ENCODE measurements at places on chromosomes 1 and 21. TPM values are rescaled to one million over a fixed set of nuclear protein-coding genes. Genes with fewer than 3 reads are reported as not detected.

DNA sequence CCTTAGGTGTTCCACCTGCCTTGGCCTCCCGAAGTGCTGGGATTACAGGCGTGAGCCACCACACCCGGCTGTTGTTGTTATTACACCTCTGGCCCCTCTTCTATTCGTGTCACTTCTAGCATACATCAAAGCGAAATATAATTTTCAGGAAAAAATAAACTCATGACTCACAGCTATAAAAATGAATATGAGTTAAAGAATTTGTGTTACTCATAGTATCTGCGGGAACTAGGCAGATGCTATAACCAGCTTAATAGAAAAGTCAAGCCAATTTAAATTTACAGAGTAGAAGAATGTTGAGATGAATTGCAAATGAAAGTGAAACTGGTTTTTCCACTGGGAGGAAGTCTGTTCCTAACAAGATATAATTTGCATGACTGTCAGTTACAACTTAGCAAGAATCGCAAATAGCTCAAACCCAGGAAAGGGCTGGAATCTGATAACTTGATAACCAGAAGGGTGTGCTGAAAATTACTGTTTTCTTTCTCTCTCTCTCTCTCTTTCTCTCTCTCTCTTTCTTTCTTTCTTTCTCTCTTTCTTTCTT, 11.2 kb downstream of the OR2W3 start:
- DNase-seq: no peak

DNA sequence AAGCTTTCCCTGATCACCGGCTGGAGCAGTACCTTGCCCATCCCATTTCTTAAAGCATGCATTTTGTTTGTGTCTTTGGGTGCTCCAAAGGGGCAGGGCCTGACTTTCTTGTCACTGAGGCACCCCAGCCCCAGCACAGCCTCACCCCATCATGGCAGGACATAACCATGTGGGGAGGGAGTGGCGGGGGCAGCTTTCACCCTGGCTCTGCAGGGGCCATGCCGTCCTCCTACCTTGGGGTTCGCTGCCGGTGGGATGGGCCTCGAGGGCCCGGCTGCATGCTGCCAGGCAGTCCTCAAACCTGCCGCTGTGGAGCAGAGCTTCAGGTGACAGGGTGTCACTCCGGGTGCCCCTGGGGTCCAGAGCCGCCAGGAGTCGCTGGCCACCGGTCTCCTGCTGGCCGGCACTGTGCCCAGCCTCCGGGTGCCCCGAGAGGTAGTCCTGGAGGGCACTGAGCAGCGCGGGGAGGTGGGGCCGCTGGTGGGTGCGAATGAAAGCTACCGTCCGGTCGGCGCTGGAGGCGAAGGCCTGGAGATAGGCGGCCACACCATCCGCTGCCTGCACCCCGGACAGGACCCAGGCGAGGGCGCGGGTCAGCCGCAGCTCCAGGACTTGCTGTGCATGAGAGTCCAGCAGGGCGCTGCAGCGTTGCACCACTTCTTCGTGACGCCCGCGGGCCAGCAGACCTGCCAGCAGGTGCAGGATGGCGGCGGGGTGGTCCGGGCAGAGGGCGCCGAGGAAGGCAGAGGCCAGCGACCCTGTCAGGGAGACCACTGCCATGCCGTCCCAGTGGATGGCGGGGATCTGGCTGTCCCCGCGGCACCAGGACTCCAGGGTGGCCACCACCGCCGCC, 1.5 kb downstream of the TTC34 start:
- DNase-seq: no peak

- DNase-seq: no peak
Observed at GRCh38 chr1:116164604-116165368, 53.6 kb downstream of the MAB21L3 start.

GRCh38 chr1:3703786-3704371, 48.4 kb upstream of the CCDC27 start:
- DNase-seq: no peak

GRCh38 chr21:36513430-36513829, 33.5 kb upstream of the CLDN14 start:
- no peak for DNase-seq

- DNase-seq: no peak
Observed at GRCh38 chr1:234591131-234591530, 18.8 kb downstream of the IRF2BP2 start.

DNA sequence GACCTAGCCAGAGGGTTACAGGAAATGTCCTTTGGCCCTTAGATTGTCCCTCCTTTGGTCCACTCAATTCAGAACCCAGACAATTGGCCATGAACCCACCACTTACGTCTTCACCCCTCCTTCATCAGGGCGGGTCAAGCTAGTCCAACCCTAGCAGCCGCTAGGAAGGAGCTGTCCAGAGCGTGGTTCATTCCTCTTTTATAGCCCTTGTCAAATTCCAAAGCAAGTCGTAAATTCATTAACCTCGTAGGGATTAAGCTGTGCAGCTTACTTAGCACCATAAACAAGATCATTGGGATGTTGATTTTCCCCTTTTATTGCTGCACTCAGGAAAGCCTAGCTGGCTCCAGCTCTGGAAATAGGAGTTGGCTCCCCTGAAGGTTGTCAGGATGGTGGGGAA, 90.1 kb downstream of the TMEM53 start:
- no peak for DNase-seq

DNA sequence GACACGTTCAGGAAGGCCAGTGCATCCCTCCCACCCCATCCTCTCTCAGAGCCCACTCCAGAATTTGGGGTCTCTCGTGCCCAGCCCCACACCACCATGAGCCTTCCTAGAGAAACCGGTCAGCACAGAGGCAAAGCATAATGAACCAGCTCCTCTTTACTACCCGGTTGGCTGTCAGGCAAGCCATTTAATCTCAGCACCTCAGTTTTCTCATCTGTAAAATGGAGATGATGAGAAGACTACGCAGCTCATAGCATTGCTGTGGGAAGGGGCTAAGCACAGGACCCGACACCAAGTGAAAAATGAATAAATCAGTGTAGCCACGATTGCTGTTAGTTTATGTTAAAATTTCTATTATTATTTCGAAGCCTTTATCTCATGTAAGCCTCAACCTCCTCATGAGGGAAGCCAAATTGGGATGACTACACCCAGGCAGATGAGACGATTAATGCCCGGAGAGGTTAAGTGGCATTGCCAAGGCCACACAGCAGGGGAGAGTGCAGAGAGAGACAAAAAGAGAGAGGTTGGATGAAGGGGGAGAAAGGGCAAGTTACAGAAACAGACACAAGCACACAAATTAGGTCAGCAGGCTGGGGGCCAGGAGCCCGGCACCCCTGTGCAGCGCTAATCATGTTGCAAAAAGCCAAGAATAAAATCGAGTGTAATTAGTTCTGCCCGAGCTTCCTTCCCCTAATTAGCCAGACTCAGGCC, 25.7 kb downstream of the SDC3 start:
- no peak for DNase-seq

DNA sequence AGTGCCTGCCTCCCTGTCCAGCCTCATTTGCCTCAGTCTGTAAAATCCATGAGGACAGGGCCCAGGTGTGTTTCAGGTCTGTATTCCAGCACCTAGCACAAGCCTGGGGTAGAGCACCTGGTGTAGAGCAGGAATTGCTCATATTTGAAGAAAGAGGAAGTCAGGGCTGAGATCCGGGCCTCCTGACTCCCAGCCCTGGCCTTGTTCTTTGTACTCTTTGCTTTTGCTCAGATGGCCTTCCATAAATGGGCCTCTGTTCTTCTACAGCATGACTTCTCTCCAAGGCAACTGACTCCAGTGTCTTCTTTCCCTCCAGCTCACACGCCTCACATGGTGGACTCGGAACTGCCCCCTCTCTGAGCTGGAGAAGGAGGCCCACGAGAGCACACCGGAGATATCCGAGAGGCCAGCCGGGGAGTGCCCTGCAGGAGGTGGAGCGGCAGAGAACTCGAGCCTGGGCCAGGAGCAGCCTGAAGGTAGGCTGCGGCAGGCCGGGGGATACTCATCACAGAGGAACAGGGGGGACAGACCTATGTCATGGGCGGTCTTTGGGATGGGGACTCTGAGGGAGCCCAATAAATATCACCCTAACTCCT, 19.7 kb downstream of the SLC5A9 start:
- DNase-seq: no peak

DNA sequence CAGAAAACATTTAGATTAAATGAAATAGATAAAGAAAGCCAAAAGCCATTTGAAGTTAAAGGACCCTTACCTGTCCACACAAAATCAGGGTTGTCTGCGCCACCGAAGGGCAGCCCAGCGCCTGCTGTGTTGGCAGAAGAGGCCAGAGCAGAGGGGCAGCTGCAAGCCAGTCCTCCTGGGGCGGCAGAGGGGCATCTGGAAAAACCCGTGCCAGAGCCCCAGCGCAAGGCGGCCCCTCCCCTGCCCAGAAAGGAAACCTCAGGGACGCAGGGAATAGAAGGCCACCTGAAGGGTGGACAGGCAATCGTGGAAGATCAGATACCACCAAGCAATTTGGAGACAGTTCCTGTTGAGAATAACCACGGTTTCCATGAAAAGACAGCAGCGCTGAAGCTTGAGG, 10.7 kb downstream of the NDUFV3 start:
- no peak for DNase-seq

DNA sequence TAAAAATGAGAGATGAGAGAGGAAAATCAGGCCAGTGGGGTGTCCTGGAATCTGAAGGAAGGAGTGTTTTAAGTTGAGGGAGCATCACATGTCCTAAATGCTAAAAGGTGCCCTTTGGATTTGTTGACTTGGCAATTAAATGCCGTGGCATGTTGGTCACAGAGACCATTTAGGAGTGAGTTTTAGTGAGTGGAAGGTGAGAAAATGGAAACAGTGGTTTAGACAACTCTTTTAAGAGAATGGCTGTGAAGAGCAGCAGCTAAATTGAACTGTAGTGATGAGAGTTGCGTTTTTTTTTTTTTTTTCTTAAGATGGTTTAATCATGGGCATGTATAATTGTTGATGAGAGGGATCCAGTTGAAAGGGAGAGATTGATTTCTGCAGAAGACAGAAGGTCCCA, 95.0 kb downstream of the S1PR1 start:
- no peak for DNase-seq

GRCh38 chr1:21280482-21280881, 9.8 kb downstream of the ECE1 start:
- DNase-seq: no peak

- peak; percentile 90 for DNase-seq
Observed at GRCh38 chr1:209527993-209528717, 55.4 kb upstream of the CAMK1G start.

- DNase-seq: peak; percentile 29
Observed at GRCh38 chr1:28208818-28209441, 23.9 kb downstream of the DNAJC8 start.

- DNase-seq: no peak
Observed at GRCh38 chr1:91716339-91716738, 169.6 kb downstream of the TGFBR3 start.

DNA sequence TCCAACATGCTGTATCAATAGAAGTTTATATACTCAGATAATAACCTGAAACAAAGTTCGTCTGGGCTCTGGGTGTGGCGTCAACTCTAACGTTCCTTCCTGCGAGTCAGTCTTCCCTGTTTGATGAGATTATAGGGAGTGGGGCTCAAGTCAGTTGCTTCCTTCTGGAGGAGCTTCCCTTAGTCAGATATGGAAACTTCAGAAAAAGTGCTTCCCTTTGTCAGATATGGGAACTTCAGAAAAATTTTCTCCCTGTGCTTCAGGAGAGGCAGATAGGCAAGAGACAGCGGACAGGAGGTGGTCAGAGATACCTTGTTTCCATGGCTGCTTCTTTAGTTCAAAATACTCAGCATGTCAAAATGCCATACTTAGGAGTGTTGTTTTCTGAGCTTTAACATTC, 51.1 kb upstream of the PRDX6 start:
- DNase-seq: no peak

DNA sequence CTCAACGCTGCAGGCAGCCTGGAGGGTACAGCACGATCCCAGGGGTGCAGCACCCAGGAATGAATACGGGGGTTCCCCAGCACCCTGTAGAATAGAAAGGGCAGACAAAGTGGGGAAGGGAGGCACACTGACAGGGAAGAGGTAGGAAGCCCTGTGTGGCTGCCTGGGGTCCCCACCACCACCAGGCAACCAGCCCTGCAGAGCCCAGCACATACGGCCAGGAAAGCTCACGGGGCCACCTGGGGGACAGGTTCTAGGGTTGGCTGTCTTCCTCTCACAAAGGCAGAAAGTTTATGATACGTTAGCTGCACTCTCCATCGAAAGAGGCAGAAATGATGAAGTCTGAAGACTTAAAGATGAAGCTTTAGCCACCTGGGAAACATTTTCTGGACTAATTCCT, 52.5 kb downstream of the ARHGEF16 start:
- no peak for DNase-seq

GRCh38 chr21:25670726-25671125, 31.7 kb downstream of the JAM2 start:
- DNase-seq: no peak

- DNase-seq: no peak
Observed at GRCh38 chr1:47763591-47764171, 233.5 kb downstream of the TRABD2B start.

DNA sequence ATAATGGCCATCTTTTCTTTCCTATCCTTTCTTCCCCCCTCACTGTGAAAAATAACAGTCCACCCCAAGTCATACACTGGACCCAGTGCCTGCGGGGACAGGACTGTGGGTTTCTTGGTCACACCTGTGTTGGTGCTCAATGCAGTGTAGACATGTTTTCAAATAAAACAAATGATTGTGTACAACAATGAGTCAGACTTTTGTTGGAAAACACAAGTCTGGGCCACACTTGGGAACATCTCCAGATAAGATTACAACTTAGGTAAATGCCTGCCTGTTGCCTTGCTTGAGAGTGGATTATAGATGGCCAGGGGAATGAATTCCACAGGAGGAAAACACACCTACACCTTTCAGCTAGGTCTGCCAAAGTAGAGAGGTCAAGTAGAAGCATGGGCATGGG, 34.1 kb downstream of the PDPN start:
- no peak for DNase-seq

DNA sequence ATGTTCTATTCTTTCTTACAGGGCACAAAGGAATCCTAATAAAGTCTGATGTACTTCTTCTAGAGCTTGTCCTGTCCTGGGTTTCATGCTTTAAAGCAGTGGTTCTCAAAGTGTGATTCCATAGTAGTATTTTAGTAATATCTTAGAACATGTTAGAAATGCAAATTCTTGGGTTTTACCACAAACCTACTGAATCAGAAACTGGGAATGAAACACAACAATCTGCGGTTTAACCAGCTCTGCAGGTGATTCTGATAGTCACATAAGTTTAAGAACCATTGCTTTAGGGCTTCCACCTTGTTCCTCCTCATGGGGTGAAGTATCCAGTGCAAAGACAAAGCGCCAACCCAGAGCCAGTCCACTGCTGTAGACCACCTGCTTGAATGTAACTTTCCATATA, 41.1 kb downstream of the NGF start:
- no peak for DNase-seq

- DNase-seq: no peak
Observed at GRCh38 chr21:44930543-44930981, 9.3 kb upstream of the SLX9 start.

The UBAP2L gene
- 56.4 TPM for total RNA-seq

The ERICH3 gene
- 0.14 TPM for total RNA-seq

The FAM72B gene
- total RNA-seq: 13.4 TPM

The NBPF26 gene
- total RNA-seq: 17.0 TPM

The C1orf210 gene
- total RNA-seq: 2.5 TPM

The SLAMF7 gene
- 0.06 TPM for total RNA-seq

The CELA3A gene
- not detected for total RNA-seq

The FMO2 gene
- total RNA-seq: not detected

The OR2L13 gene
- total RNA-seq: not detected

The FABP3 gene
- 10.2 TPM for total RNA-seq

The CR2 gene
- total RNA-seq: 0.81 TPM

The ZNF687 gene
- total RNA-seq: 16.9 TPM
